ENCODE measurements at places on chromosomes 2 and 18. TPM values are rescaled to one million over a fixed set of nuclear protein-coding genes. Genes with fewer than 3 reads are reported as not detected.

Gene FN1
- total RNA-seq, result 42.5 TPM

DNA sequence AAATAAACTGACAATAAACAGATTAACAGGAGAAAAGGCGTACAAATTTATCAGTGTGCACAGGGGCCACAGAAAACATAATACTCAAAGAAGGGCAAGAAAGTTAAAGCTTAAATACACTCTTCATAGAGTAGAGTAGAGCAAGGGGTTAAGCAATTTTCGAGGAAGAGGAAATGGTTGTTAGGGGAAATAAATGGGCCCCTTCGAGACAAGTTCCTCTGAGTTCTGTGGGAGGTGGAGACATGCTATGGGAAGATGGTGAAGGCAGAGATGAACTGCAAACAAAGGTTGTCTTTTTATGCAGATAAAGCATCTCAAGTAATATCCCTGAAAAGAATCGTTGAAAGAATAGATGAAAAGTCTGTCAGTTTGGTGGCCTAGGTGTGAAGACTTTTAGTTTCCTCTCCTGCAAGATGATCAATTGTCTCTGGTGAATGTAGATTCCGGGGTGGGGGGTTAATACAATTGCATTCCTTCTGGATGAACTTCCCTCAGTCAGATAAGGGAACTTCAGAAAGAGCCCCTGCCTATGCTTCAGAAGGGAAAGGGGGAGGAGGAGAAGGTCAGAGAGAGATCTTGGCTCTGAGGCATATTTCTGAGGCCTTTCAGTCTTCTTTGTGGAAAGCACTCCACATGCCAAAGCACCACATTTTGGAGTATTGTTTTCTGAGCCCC is 127.0 kb downstream of the METTL4 start:
- peak overlapping the region; percentile 63 for H3K27ac ChIP-seq
- no peak overlapping the region for H3K4me3 ChIP-seq
- H3K4me1 ChIP-seq, result peaks cover 28% of the 10 kb centered on the region
- no peak for DNase-seq
- H3K36me3 ChIP-seq, result no peaks in the 10 kb centered on the region
- no peaks in the 10 kb centered on the region for H3K27me3 ChIP-seq

DNA sequence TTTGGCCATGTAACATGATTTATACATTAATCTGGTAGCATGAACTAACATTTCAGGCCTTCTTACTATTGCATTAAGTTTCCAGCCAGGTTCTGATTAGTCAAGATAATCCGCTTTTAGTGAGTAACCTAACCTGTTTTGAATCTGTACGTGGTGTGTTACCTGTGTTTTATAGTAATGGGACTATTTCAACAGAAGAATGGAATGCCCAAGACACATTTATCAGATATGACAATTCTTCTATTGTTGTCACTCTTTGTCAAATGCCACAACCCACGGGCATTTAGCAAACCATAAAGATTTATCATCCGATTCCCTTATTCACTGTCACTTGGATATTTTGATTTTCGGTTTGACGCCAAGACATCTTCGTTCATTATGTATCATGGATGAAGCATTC is 117.9 kb downstream of the ETAA1 start:
- no peaks in the 10 kb centered on the region for H3K27me3 ChIP-seq
- no peaks in the 10 kb centered on the region for H3K4me1 ChIP-seq
- no peak overlapping the region for H3K27ac ChIP-seq
- no peaks in the 10 kb centered on the region for H3K36me3 ChIP-seq

DNA sequence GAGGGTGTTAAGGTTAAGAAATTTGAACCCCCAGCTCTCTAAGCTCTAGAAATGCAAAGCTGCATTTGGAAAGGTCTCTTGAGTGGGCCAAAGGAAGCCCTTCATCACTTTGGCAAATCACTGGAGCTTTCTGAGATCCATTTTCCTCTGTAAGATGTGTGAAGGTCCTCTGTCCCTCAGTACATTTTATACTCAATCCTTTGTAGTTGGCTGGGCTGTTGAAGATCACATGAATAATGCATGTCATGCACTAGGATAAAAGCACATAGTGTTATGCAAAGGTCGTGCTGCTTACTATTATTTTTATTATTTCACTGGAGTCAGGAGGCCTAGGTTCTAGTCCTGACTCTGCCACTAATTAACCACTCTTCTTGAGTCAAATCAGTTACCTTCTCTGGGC is 124.9 kb downstream of the FSHR start:
- DNase-seq, result no peak
- H3K27me3 ChIP-seq, result 0 out of 2 replicates have a peak, but pooled peaks cover 4% of the 10 kb centered on the region
- H3K27ac ChIP-seq, result no peak overlapping the region
- H3K36me3 ChIP-seq, result no peaks in the 10 kb centered on the region
- no peak overlapping the region for H3K4me3 ChIP-seq

Gene SERPINB10
- not detected for total RNA-seq

GRCh38 chr2:73072129-73072395 is 550 bp upstream of the SFXN5 start:
- peaks cover 11% of the 10 kb centered on the region for H3K4me1 ChIP-seq
- H3K27me3 ChIP-seq, result no peaks in the 10 kb centered on the region
- no peak overlapping the region for H3K27ac ChIP-seq
- H3K4me3 ChIP-seq, result peak overlapping the region; percentile 99
- H3K36me3 ChIP-seq, result no peaks in the 10 kb centered on the region

Gene CXCR1
- not detected for total RNA-seq

- no peaks in the 10 kb centered on the region for H3K36me3 ChIP-seq
- H3K27me3 ChIP-seq, result no peaks in the 10 kb centered on the region
- DNase-seq, result no peak
These were observed 44.5 kb downstream of the MAPRE2 start for GRCh38 chr18:35085450-35086380.

Gene RNASEH1
- total RNA-seq, result 31.0 TPM

DNA sequence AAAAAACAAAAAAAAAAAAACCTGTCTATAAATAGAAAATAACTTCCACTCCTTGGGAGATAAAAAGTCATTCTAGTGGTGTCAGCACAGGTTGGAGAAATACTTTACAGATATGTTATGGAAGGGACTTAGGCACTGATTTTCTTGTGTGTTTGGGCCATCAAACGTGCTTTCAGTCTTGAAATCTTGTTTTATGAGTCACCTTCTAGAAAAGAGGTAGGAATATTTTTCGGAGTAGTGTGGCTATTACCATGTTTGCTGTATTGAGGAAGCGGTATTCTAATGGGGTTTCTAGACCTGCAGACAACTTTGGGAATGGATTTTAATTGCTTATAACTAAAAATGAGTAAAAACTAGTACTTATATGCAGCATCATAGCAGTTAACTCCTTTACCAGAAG is 12.0 kb downstream of the HNMT start:
- no peak overlapping the region for H3K4me3 ChIP-seq
- peaks cover 31% of the 10 kb centered on the region for H3K4me1 ChIP-seq
- peak overlapping the region; percentile 78 for H3K27ac ChIP-seq
- H3K27me3 ChIP-seq, result no peaks in the 10 kb centered on the region
- no peaks in the 10 kb centered on the region for H3K36me3 ChIP-seq

DNA sequence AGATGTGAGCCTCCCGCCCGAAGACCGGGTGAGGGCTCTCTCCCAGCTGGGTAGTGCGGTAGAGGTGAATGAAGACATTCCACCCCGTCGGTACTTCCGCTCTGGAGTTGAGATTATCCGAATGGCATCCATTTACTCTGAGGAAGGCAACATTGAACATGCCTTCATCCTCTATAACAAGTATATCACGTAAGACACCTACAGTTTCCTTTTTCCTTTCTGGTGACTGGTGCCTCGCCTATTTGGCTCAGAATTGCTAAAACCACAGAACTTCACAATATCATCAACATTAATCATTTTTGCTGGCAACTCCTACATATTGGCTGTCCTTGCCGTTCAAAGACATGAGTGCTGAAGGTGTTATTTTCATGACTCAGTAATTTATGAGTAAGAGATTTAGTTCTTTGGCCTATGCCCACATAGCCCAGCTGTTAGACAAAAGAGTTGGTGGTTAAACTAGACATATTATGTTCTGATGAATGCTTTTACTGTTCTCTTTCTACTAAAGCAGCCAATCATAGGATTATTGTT is 2.2 kb downstream of the STAMBP start:
- H3K36me3 ChIP-seq, result peaks cover 29% of the 10 kb centered on the region
- DNase-seq, result peak; percentile 73
- H3K4me3 ChIP-seq, result no peak overlapping the region
- H3K27me3 ChIP-seq, result no peaks in the 10 kb centered on the region
- peaks cover 37% of the 10 kb centered on the region for H3K4me1 ChIP-seq

- no peaks in the 10 kb centered on the region for H3K27me3 ChIP-seq
- no peak overlapping the region for H3K4me3 ChIP-seq
- no peak for DNase-seq
- H3K4me1 ChIP-seq, result no peaks in the 10 kb centered on the region
- H3K27ac ChIP-seq, result no peak overlapping the region
These were observed 879.5 kb downstream of the TRIB2 start for GRCh38 chr2:13596233-13596632.

Gene RAB27B
- total RNA-seq, result 12.7 TPM

DNA sequence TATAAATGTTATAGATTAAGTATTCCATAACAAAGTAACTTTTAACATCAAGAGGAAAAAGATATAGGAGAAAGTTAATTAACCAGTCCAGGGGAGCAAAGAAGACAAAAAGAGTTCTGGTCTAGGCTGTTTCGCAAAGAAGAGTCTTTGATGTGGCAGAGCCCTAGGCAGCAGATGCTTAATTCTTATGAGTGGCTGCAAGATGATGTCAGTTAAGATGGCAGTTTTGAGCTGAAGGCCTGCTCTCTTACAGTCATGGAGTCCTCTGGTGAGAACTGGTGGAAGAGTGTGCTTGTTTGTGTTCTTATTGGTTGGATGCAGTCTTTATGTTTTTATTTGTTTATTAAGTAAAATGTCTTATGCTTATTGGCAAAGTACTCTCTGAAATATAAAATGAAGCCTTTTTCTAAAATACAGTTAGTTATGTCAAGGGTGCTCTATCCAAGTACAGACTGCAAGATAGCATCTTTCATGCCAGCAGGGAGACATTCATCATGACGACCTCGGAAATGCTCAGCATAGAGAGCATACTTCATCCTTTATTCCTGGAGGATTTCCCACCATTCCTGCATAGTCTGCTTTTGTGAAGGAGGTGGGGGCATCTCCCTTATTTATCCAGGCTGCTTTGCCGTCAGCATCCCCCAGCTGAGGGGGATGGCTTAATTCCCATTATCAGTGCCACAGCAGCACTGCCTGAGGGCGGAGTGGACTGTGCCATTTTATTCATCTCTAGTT is 38.9 kb upstream of the SERPINE2 start:
- no peak for DNase-seq
- no peaks in the 10 kb centered on the region for H3K36me3 ChIP-seq
- no peaks in the 10 kb centered on the region for H3K27me3 ChIP-seq
- no peak overlapping the region for H3K27ac ChIP-seq

Gene MZT2A
- 202 TPM for total RNA-seq

Gene CNOT9
- 46.0 TPM for total RNA-seq

Gene USP37
- 15.4 TPM for total RNA-seq

Gene CREG2
- 9.0 TPM for total RNA-seq

Gene DPYSL5
- not detected for total RNA-seq

DNA sequence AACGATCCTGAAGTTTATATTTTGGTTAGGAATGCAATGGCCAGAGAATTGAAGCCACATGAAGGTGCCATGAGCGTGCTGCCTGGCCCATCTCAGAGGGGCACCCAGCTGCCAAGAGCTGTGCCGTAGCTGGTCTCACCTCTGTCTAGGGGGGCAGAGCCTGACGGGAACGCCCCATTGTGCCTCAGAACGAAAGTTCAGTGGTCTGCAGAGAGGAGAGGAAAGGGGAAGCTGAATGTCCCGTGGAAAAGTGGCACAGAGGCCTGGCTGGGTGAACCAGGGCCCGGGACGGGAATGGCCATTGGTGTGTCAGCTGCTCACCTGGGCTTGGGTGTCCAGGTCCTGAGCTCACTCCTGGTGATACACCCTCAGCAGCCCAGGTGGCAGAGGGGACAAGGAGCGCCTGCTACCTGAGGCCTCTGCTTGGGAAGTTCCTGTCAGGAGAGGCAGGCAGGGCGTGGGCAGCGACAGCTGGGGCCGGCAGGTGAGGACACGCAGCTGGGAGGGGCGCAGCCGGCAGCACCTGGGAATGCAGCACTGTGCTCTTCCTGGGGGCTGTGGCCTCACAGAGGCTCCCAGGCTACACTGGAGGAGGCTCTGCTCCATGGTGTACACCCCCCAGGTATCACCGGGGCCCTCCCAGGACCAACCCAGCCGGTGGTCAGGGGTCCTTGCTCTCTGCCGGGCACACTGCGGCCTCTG is 67.3 kb downstream of the PARD6G start:
- no peak for DNase-seq
- no peak overlapping the region for H3K4me3 ChIP-seq
- H3K4me1 ChIP-seq, result no peaks in the 10 kb centered on the region
- H3K27ac ChIP-seq, result no peak overlapping the region

DNA sequence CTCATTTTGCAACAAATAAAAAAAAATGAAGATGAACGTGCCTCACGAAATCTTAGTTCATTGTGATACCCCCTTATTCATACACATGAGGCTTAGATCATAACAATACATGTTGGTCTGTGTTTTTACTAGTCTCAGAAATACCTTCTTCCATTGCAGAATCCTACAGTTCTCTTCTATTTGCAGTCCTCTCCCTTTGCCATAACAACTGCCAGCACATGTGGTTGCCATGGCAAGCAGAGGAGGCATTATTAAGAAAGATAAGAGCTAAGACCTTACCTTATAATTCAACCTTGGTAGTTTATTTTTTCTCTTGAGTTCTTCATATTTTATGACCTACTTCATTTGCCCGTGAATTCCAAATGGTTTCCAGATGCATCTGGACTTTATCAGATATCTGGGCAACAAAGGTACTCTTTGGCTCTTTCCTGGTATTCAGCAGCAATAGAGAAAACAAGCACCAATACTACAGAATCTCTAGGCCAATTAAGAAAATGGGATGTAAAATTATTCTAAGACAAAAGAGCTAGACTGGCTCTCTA is 524.0 kb downstream of the CMPK2 start:
- H3K4me1 ChIP-seq, result no peaks in the 10 kb centered on the region
- no peak for DNase-seq
- no peak overlapping the region for H3K27ac ChIP-seq
- H3K27me3 ChIP-seq, result peaks cover 37% of the 10 kb centered on the region
- no peak overlapping the region for H3K4me3 ChIP-seq

Gene INHBB
- total RNA-seq, result 57.5 TPM

GRCh38 chr2:167134381-167135072 is 246.2 kb downstream of the XIRP2 start:
- DNase-seq, result no peak
- H3K36me3 ChIP-seq, result no peaks in the 10 kb centered on the region
- H3K27ac ChIP-seq, result peak overlapping the region; percentile 39

- no peak overlapping the region for H3K4me3 ChIP-seq
- H3K4me1 ChIP-seq, result no peaks in the 10 kb centered on the region
- H3K27me3 ChIP-seq, result no peaks in the 10 kb centered on the region
- no peak for DNase-seq
These were observed 441.4 kb downstream of the SLC4A3 start for GRCh38 chr2:220068846-220069245.

Gene NEU2
- total RNA-seq, result not detected

GRCh38 chr2:26483957-26484565 is 6.1 kb upstream of the OTOF start:
- no peak for DNase-seq
- no peak overlapping the region for H3K4me3 ChIP-seq
- H3K36me3 ChIP-seq, result no peaks in the 10 kb centered on the region
- H3K27ac ChIP-seq, result no peak overlapping the region

- H3K36me3 ChIP-seq, result no peaks in the 10 kb centered on the region
- H3K27me3 ChIP-seq, result no peaks in the 10 kb centered on the region
- H3K4me1 ChIP-seq, result peaks cover 77% of the 10 kb centered on the region
- H3K27ac ChIP-seq, result peak overlapping the region; percentile 66
These were observed 7.2 kb upstream of the PROC start for GRCh38 chr2:127410871-127411652.

- H3K4me1 ChIP-seq, result no peaks in the 10 kb centered on the region
- no peak overlapping the region for H3K27ac ChIP-seq
- no peaks in the 10 kb centered on the region for H3K36me3 ChIP-seq
- no peaks in the 10 kb centered on the region for H3K27me3 ChIP-seq
- DNase-seq, result no peak
These were observed 40.6 kb downstream of the DHX57 start for GRCh38 chr2:38835015-38835601.

Data from PC-9 (cell line).